ENCODE measurements at places on chromosomes 16 and 17.

- DNase-seq, result no peak
These were observed 9.8 kb downstream of the FSCN2 start for GRCh38 chr17:81537856-81538555.

GRCh38 chr16:13307255-13307654 is 405.9 kb downstream of the SHISA9 start:
- no peak for DNase-seq

DNA sequence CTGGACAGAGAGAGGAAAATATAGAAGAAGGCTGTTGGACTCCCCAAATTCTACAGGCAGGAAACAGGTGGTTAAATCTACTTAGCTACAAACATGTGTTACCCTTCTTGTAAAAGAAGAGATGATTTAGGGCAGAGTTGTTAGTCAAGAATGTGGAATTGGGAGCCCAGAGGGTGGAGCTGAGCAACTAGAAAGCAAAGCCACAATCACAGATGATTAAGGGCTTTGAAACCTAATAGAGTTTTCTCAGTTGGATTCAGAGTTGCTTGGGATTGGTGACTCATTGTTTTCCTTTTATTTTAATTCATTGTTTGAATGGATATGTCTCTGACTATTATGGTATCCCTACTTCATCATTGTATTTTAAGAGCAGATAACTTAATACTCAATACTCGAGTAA is 6.2 kb downstream of the ACSM5 start:
- no peak for DNase-seq

DNA sequence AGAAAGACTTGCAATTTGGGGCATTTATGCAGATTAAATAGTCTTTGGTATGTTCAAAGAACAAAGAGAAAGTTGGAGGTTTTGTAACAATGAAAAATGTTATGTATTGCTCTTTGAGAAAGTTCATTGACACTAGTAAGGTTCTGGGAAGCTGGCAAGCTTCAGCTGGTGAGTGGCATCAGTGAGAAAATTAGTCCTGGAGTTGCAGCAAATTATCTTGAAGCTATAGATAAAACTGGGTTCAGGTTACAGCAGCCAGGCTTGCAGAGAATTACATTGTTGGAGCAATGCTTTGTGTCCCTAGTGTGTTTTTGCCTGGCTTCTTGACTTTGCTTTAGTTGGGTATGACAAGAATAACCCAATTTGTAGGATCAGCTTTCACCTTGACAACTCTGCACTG is 221.2 kb downstream of the CDH13 start:
- DNase-seq, result no peak

DNA sequence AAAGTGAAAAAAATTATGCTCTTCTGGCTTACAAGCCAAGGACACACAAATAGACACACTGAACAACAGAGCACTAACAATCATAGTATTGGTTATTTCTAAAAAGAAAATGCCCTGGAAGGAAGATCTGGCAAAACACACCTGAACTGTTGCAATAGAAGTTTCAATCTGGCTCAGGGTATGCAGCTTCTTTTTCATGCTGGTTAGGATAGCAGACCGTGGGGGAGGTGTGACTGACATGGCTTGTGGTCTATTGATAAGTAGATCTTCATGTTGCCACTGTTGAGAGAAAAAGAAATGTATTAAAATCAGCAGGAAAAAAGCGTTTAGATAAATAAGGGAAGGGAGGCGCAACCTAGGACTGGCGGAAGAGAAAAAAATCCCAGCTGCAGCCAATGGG is 26.5 kb upstream of the ARL6IP1 start:
- DNase-seq, result no peak
